COLO829 (cell line): ENCODE measurements at places on chromosomes 2 and 18.

DNA sequence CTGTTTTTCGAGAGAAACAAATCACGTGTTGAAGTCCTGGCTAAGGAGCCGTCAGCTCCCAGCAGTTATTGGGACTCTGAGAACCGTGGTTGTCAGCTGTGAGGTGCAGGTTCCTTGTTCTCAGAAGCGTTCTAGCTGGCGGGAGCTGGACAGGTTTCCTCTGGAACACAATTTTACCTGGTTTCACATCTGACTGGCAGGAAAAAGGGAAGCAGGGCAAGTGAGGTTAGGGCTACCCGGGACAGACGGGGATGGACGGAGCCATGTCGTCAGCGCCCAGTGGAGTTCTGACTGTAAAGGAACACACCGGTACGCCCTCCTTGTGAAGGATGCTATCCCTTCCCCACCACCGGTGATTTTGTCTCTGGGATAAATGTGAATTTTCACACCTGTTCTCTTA lies 26.1 kb downstream of the ITGB1BP1 start:
- DNase-seq, result no peak

- no peak for DNase-seq
Observed at GRCh38 chr2:41170589-41170988, 718.7 kb upstream of the SLC8A1 start.

GRCh38 chr18:5841518-5841917 lies 53.8 kb downstream of the TMEM200C start:
- peak; percentile 13 for DNase-seq

- DNase-seq, result no peak
Observed at GRCh38 chr2:42195559-42195958, 26.4 kb downstream of the EML4 start.

- no peak for DNase-seq
Observed at GRCh38 chr2:48824116-48824515, 68.6 kb upstream of the LHCGR start.

- DNase-seq, result peak; percentile 14
Observed at GRCh38 chr18:55385770-55386169, 202.2 kb downstream of the TCF4 start.
